EH (cell line): ENCODE measurements at places on chromosomes 5 and 9.

DNA sequence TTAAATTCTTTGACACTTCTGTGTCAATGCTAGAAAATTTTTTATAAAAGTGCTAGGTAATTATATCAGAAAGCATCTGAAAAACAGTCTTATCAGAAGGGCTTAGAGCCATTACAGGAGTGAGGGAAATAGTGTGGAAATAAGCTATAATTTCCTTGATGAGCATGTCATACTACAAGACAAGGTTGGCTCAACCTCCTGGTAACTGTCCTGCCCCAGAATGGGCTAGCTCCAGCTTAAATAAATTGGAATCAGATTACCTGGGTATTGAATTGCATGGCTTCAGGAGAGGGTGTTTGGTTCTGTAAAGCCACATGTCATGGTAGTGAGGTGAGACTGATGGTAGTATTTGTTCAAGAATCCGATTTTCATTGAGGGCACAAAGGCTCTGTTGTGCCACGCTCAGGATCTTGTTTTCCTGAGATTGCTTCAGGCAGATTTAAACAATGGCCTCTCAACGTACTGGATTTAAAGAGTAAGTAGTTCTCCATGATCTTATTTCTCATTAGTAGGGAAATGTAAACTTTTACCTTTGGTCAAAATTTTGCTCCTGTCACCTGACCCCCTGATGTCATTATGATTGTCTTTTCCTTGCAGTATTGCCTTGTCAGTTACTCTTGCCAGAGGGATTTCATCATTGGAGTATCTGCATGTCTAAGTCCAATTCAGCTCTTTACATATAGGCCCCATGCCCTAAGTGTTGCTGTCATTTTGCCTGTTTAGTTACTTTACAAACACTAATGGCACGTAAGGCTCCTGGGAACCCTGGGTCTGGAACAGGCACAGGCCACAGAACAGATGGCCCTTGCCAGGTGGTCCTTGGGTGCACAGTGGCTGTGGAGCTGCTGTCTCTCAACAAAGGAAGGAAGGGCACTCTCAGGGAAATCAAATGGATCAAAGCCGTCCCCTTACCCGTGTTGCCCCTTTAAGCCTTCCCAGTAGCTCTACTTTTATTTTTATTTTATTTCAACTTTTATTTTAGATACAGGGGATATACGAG lies 21.3 kb downstream of the TRIO start:
- DNase-seq, result no peak

DNA sequence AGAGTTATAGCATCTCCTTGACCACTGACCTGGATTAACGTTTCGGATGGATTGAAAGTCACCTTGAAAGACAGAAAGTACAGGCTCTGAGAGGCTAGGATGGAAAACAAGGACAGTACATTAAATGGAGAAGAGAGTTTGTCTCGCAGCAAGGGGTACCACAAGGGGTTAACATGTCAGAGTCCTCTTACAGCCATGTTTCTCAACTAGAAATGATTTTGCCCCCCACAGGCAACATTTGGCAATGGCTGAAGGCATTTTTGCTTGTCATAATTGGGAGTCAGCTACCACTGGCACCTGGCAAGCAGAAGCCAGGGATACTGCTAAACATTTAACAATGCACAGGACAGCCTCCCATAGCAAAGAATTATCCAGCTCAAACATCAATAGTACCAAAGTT lies 90.8 kb upstream of the EQTN start:
- DNase-seq, result no peak

DNA sequence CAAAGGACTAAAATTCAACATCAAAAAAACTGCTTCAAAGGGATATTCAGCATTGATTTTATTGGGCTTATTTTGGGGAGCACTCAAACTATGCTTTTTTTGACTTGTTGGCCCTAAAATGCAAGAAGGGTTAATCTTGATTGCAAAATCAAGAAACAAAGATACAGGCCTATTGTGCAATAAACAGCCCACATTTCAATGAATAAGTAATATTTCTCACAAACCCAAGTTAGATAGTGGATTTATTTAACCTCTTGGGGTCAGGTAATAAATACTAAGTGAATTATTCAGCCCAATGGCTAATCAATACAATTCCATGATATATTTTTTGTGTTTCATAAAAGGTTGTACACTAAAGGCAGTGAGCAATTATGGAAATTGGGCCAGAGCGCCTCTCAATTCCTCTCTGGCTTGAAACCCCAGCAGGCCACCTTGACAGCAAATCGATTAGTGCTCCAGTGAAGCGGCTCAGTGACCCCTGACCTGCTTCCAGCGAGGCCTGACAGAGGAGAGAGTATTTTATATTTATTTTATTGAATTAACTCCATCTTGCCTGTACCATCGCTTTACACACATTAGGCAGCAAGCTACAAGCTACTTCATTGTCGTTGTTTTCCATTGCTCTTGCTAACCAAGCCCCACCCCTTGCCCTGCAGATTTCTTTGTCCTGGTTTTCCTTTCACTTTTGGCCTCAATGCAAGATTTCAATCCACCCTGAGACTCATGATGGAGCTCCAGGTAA lies 65.5 kb downstream of the EBF1 start:
- DNase-seq, result no peak

DNA sequence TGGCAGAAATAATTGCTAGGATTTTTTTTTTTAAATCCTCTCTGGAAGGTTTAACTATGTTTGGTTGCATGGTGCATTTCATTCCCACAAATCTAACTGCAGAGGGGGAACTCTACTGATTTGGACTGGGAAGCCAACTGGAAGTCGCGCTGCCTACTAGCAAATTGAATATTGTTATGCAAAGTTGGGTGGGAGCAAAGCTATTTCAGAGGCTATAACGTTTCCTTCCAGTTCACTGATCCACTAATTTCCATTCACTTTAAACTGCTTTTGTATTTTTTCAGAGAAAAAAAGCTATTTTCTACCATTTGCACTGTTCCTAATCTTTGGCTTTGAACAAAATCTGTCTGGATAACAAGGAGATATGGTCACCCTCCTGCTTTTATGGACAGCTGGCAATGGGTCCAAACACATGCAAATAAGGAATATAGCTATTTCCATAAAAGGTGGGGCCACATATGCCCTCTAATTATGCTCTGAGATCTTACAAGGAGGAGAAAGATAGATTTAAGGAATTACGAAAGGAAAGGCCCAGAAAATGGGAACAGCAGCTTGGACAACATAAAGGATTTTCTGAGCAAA lies 40.1 kb downstream of the MACIR start:
- no peak for DNase-seq

DNA sequence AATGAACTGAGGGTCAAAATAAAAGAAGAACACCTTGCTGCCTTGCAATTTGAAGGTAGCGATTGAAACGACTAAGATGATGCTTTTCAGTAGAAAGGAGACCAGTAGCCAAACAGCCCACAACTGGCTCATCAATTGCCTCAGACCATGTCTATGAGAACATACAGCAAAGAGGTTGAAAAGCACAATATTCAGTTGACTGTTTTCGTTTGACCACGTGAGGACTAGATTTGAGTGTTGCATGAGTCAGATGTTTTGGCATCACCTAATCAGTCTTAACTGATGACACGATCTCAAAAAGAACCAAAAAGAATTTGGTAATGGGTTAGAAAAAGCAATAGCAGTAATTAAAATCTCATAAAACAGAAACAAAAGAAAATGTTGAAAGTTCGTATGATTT lies 82.7 kb upstream of the IL7R start:
- DNase-seq, result peak; percentile 75

DNA sequence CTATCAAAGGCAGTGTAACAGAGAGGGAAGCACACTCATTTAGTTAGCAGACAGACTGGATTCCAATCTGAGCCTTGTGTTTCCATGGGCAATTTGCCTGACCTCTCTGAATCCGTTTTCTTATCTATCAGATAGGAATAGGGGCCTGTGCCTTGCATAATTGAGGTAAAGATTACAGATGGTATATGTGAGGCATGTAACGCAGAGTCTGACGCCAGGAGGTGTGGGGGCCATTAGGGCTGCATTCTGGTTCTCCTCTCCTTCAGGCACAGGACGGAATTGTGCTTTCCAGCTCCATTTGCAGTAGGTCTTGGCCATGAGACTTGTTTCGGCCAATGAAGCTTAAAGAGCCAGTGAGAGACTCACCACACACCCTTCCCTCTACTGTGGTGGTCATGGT lies 97.6 kb downstream of the FRMD3 start:
- DNase-seq, result no peak

- no peak for DNase-seq
Observed at GRCh38 chr9:111937781-111938426, 41.3 kb downstream of the UGCG start.

DNA sequence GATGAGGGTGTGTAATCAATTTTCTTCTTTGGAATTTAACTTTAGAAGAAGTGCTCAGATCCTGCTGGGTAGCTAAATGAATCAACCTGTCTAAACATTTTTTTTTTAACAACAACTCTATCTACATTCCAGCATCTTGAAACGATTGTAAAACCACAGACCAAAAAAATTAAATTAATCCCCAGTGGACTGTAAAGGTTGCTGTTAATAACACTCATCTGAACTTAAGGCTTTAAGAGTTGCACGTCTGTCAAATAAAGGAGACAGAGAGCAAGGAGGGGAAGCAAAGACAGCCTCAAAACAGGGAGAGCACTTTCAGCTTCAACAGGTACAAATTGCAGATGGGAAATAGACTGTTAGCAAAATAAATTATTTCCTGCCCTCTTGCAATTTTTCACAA lies 548.5 kb downstream of the DTWD2 start:
- no peak for DNase-seq

DNA sequence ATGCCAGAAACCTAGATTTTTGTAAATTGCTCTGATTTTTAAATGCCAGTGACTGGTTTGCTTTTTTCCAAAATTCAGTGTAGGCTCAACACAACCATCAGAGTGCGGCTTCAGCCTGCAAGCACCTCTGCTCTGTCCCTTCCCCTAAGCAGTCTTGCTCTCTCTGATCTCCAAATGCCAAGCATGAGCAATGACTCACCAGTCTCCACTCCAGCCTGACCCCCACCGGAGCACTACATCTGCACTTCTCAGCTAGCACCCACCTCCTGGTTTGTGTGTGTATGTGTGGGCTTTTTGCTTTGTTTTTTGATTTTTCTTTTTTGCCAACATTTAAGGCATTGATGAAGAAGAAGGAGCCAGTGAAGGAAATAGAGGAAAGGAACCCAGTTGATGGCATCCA lies 61.4 kb upstream of the ADRA1B start:
- DNase-seq, result peak; percentile 60

DNA sequence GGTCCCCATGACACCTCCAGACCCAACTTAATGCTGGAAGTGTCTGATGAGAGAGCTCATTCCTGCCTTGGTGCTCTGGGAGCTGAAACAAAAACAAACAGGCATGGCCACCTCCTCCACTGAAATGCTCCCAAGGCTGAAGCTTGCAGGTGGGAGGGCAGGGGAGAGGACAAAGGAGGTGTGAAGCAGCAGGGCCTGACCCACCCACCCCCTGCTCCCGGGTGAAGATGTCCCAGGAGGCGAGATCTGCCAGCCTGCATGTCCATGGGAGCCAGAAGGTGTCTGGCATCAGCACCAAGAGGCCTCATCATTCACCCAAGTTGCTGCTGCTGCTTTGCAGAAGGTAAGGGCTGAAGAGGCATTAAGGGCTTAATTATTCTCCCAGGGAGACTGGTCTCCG lies 4.2 kb upstream of the CCIN start:
- DNase-seq, result no peak

GRCh38 chr9:121620325-121620673 lies 31.1 kb upstream of the DAB2IP start:
- DNase-seq, result no peak

DNA sequence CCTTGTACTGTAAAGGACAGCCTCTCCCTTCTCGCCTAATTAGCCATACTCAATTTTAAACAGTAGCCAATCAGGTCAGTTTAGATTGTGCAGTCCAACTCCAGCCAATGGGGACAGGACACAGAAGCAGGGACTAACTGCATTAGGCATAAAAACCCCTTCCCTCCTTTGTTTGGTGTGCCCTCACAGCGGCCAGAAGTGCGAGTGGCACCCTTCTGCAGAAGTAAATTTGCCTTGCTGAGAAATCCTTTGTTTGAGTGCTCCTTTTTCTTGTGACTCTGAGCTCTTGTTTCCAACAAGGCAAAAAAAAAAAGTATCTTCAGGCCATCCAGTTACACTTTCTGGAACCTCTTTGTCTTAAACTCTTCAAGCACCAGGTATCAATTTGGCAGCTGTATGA lies 97.4 kb downstream of the FAM114A2 start:
- DNase-seq, result no peak

DNA sequence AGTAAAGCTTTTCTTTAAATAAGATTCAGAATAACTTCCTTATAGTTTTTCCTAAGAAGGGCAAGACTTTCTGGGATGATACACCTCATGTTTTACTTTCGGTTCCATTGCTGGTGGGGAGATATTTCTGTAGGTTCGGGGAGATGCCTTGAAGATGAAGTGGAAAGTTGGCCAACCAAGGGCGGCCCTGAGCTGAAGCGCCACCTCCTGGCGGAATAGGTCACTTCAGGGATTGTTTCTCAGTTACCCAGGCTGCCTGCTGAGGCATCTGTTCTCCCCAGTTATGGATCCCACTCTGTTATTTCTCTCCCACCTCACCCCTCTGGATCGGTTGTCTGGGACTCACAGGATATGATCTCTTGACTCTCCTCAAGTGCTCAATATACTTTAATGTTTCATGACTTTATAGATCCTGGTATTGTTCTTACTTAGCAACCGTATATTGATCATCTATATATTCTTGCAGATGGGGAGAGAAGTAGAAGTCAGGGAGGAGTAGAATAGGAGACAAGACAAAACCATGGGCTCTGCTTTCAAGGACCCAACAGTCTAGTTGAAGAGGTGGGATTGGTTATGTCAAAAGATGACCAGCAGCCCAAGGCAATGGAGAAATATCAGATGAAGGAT lies 23.4 kb downstream of the MEGF10 start:
- DNase-seq, result peak; percentile 65

- DNase-seq, result no peak
Observed at GRCh38 chr5:132055808-132056609, 4.4 kb upstream of the IL3 start.

- DNase-seq, result no peak
Observed at GRCh38 chr5:34854459-34855174, 15.7 kb downstream of the TTC23L start.

DNA sequence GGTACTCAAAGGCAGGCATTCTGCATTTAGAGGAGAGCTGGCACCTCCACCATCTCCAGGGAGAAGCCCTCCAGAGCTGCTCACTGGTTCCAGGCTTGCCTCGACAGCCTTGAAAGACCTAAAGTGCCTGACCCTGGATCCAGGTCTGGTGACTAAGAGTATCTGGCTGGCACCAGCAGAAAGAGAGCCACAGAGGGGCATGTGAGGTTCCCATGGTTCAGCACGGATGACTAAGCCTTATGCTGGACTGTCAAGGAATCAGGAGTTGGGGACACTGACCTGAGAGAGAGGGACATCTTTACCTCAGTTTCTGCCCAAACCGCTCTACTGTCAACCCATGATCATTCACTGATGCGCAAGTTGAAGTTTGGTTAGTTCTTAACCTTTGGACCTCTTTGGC lies 3.0 kb downstream of the ACTL7A start:
- peak; percentile 6 for DNase-seq
